ENCODE measurements at places on chromosomes 3 and 15. TPM values are rescaled to one million over a fixed set of nuclear protein-coding genes. Genes with fewer than 3 reads are reported as not detected.

ITIH1 gene
- total RNA-seq: not detected

TMEM40 gene
- not detected for total RNA-seq

SERPINI2 gene
- not detected for total RNA-seq

MCF2L2 gene
- 0.16 TPM for total RNA-seq

MESD gene
- total RNA-seq: 30.2 TPM

BCHE gene
- 4.1 TPM for total RNA-seq

GP9 gene
- not detected for total RNA-seq

GATM gene
- total RNA-seq: 10.6 TPM

SLC22A14 gene
- total RNA-seq: 0.48 TPM

ISLR2 gene
- total RNA-seq: 0.61 TPM

GOLGA8R gene
- 2.6 TPM for total RNA-seq

ARL6IP5 gene
- total RNA-seq: 200 TPM

UBE3A gene
- total RNA-seq: 78.7 TPM

THPO gene
- 1.1 TPM for total RNA-seq

EFCC1 gene
- total RNA-seq: 1.8 TPM

C3orf85 gene
- total RNA-seq: not detected

ETFA gene
- total RNA-seq: 192 TPM

CPLX3 gene
- total RNA-seq: not detected

TLR9 gene
- 0.19 TPM for total RNA-seq
